Breast epithelium (tissue), 4 donors: ENCODE measurements at places on chromosomes 12 and 14.
A peak's percentile ranks its signal among the peaks of the same experiment; 100 is the strongest.

GRCh38 chr12:124952801-124953200, 36.1 kb downstream of the DHX37 start:
- no peak for DNase-seq

- no peak for DNase-seq
Observed at GRCh38 chr14:60064491-60065072, 27.1 kb upstream of the PCNX4 start.

- no peak for DNase-seq
Observed at GRCh38 chr14:32366986-32367385, 37.9 kb downstream of the AKAP6 start.

DNA sequence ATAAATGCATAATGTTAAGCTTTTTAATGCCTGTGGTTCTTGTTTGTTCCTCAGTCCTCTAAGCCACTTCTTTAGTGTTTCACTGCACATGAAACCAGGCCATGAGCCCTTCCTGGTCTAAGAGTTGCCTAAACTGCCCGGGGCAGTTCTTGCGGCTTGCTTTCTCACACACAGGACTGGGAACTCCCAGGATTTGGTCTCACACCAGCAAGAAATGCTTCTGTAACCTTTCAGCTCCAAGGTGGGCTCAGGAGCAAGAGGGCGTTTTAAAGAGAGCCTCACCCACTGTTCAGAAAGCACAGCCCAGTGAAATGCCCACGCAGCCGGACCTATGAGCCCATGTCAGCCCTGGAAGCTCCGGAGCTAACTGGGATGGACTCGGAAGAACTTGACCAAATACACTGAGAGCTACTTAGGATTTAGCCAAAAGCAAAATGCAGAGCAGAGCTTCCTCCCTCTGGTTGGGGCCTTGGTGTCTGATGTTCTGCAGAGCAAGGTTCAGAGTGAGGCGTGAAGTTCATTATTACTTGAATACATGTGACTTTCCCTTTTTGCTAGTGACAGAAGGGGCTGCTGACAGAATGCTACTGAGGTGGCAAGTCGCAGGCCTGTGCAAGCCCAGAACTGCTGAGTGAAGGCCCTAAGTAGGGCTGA, 23.4 kb downstream of the SLC25A29 start:
- no peak for DNase-seq

GRCh38 chr12:88691811-88692210, 111.5 kb upstream of the KITLG start:
- no peak for DNase-seq

DNA sequence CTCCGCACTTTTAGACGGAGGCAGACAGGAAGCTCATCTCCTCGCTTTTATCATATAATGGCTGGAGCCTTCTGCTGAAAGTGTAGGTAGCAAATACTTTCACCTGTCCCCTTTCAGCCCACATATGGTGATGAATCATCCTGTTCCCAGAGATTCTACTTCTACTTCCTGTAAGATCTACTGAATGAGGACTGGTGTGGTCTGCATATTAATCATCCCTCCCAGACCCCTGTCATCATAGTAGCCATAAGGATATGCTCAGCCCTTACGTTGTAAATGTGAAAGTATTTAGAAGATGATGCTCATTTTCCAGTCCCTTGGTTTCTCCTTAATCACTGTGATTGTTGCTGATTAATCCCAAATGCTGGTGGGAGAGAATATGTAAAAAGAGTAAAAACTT, 268.2 kb upstream of the GRIP1 start:
- no peak for DNase-seq

- DNase-seq, result peak; percentile 73
Observed at GRCh38 chr14:95442633-95443021, 73.8 kb downstream of the SYNE3 start.

- no peak for DNase-seq
Observed at GRCh38 chr12:27324530-27324929, 8.1 kb upstream of the BMAL2 start.

GRCh38 chr14:52446355-52446754, 106.0 kb downstream of the TXNDC16 start:
- DNase-seq, result no peak

DNA sequence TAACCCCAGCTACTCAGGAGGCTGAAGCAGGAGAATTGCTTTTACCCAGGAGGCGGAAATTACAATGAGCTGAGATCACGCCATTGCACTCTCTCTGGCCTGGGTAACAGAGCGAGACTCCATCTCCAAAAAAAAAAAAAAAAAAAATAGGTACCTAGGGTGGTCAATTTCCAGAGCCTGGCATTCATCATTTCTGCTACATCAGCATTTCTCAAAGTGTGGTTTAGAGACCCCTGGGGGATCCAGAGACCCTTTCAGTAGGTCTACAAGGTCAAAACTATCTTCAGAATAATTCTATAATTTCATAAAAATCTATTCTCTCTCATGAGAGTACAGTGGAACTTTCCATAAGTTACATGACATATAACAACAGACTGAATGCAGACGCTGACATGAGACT, 19.9 kb downstream of the CERS5 start:
- no peak for DNase-seq

- DNase-seq, result no peak
Observed at GRCh38 chr12:86257134-86257533, 943 bp upstream of the MGAT4C start.

- no peak for DNase-seq
Observed at GRCh38 chr12:93886533-93887511, 209.6 kb downstream of the CRADD start.

DNA sequence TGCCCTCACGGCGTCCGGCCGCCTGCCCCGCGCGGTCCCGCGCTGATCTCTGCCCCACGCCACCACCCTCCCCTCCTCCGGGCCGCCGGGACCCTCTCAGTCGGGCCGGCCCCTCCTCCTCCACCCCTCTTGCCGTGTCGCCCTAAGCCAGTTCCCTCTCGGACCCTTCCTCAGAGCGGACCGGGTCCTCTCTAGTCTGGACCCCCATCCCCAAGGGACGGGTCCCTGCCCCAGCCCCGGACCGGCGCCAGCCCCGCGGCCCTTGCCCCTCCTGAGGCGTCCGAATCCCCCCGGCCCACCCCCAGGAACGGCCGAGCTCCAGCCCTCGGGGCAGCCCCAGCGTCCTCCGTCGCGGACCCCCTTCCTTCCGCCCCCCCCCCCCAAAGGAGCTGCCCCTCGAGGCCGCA, 485 bp downstream of the PPP4R4 start:
- no peak for DNase-seq

- peak; percentile 57 for DNase-seq
Observed at GRCh38 chr12:110742096-110742717, 484 bp downstream of the PPP1CC start.

- DNase-seq, result no peak
Observed at GRCh38 chr12:123233505-123234308, 471 bp downstream of the MTRFR start.

GRCh38 chr12:113409462-113410124, 5.9 kb upstream of the SDS start:
- DNase-seq, result no peak

DNA sequence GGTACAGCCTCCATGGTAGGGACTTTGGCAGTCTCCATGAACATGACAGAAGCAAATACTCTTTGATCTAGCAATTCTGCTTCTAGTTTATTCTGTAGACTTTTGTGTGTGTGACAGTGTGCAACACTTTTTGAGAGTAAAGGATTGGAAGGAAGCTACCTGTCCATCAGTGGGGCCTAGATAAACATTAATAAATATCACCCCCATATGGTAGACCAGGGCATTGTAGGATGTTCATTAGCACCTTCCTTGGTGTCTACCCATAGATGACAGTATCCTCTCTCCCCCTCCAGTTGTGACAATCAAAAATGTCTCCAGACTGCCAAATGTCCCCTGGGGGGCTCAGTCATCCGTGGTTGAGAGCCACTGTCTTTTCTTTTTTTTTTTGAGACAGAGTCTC, 10.8 kb downstream of the SNRNP35 start:
- DNase-seq, result no peak

- no peak for DNase-seq
Observed at GRCh38 chr14:101719045-101719645, 42.4 kb upstream of the PPP2R5C start.

GRCh38 chr14:104303705-104304425, 165.5 kb downstream of the KIF26A start:
- DNase-seq, result no peak

DNA sequence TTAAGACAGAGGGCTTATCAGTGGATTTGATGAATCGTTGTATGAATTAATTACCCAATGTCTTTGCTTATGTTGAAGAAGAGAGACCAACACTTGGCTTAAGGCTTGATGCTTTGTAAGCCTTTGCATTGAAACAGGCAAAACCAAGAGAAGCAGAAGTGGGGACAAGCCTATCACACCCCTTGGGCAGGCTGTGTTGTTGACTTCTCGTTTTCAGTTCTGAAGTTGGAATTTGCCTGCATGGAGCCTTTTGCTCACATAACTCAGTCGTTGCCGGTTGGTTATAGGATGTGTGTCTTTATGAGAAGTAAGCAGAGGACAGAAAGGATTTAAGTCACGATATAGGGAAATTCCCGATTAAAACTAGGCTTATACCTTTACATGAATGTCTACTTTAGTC, 94.7 kb downstream of the CCDC92 start:
- DNase-seq, result no peak

DNA sequence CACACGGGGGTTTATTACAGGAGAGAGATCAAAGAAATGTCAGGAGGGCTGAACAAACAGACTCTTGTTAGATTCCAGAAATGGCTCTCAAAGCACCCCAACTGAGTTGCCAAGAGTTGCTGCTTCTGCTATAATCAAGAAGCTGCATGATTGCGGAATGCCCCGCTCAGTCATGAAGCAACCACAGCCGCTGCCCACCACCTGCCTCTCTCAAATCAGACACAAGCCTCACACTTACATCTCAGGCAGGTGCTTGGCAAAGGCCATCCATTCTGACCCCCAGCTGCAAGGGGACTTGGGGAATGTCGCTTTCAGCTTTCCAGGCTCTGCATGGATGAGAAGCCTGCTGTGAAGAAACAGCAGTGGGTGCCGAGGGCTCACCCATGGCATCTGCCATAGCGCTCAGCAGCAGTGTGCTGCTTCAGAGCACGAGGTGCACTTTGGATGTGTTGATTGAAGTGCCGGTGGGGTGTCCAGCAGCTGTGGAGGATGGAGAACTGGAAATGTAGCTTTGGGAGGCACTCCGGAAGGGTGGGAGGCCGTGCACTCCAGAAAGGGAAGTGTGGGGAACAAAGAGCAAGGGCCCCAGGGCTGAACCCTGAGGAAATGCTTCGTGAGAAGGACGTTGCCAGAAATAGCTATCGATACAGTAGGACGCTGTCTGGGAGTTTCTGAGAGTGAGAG, 37.7 kb downstream of the LRRC74A start:
- DNase-seq, result no peak

DNA sequence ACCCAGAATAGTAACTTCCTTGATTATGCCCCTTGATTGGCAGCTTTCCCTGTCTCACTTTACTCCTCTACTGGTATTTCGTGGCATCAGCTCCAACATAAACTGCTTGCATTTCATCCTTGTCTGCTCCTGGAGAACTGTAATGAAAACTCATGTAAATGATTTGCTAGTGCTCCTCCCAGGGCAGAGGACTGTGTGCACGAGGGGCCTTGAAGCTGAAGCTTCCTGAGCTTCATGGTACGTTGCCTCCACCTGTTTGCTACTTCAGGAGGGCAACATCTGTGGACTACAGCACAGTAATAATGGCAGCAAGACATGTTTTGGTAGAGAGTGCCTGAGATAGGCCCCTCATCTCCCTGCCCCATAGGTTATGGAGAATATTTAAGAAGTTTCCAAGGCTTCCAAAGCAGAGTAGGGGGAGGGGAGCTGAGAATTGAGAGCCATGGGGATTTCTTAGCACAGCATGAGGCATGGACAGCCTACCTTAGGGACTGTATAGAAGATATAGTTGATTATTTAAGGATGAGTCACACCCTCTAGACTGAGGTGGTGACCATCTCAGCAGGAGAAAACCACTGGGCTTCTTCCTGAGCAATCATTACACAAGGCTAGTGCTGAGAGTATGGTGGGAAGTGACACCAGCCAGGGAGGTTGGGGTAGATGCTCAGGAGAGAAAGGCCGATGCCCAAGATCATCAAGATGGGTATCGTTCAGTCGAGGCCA, 29.5 kb downstream of the CCDC198 start:
- DNase-seq, result no peak

- no peak for DNase-seq
Observed at GRCh38 chr12:41967668-41968500, 176.8 kb downstream of the GXYLT1 start.

DNA sequence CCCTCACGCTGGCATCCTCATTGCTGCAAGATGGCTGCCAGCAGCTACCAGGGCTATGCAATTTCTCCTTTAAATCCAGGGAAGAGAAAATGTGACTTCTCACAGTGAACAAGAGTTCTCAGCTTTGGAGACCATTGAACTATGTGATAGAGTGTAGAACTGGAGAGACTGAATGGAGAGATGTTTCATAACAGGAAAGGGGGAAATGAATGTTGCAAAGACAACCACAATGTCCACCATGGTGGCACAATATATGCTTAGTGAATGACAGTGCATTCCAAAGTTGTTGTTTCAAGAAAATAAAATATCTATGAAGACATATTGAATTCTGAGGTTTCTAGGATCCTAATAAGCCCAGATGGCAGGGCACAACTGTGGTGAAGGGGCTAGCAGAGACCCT, 13.2 kb upstream of the COCH start:
- DNase-seq, result no peak

- no peak for DNase-seq
Observed at GRCh38 chr14:75479770-75480600, 42.3 kb upstream of the BATF start.
